ENCODE measurements at places on chromosomes 16 and 17.

DNA sequence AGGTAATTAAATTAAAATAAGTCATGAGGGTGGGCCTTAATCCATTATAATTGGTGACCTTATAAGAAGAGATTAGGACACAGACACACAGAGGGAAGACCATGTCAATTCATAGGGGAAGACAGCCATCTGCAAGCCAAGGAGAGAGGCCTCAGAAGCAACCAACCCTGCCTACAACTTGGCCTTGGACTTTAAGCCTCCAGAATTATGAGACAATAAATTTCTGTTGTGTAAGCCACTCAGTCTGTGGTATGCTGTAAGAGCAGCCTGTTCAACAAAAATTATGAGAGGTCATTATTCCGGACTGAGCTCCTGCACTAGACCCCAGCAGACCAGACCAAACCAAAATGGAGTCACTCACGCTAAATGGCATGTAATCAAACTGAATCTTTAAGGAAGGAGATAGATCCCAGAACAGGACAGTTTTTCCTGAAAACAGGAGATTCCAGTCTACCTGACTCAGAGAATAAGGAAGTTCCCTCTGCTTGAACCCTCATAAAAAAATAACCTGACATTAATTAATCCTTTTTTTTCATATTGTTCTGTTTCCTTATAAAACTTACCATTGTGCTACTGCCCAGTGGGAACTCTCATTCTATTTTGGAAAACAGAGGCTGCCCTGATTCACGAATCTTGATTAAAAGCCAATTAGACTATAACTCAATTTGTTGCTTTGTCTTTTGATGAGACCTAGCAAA is 74.3 kb downstream of the DNAH3 start:
- no peak for DNase-seq

GRCh38 chr16:78895681-78896080 is 704.9 kb downstream of the MAF start:
- no peak for DNase-seq

- DNase-seq: no peak
Measured at GRCh38 chr17:83073389-83074063, 5.9 kb upstream of the METRNL start.

- no peak for DNase-seq
Measured at GRCh38 chr16:89785523-89786155, 30.8 kb downstream of the FANCA start.

DNA sequence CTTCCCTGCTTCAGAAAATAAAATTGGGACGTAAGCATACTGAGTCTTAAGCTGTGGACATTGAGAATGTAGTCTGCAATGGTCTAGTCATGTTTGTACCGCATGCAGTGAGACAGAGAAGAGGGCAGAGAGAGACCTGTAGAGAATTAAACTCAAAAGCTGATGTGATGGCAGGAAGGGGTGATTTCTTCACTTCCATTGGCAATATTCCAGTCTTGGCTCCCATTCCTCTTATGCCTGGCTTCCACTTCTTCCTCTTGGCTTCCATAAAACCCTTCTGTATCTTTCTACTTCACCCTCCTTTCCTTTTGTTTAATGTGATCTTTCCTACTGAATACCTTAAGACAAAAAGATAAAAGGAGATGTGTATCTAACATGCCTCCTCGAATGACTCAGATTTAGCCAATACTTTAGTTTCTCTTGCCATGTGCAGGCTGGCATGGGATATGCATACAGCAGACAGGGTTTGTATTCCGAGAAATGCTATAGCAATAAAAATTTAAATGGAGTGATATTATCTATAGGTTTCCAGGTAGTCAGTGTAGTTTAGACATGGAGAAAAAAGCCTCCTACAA is 423.1 kb upstream of the DYNLRB2 start:
- DNase-seq: no peak

Data from left cardiac atrium (tissue), 4 donors.